Bladder microvascular endothelial cell (primary cell): ENCODE measurements at places on chromosomes 4 and X. TPM values are rescaled to one million over a fixed set of nuclear protein-coding genes. Genes with fewer than 3 reads are reported as not detected.

The CT45A1 gene
- not detected in 2 replicates for total RNA-seq

The ETDB gene
- not detected in 2 replicates for total RNA-seq

The WWC2 gene
- total RNA-seq = 15.9 and 64.8 TPM in 2 replicates

The DACH2 gene
- total RNA-seq = not detected in 2 replicates

The NFXL1 gene
- 4.5 and 11.3 TPM in 2 replicates for total RNA-seq

The F8 gene
- 2.4 and 3.1 TPM in 2 replicates for total RNA-seq

The TREX2 gene
- 2.1 and 7.3 TPM in 2 replicates for total RNA-seq

The MAGEE1 gene
- 0.65 and 1.2 TPM in 2 replicates for total RNA-seq

The FOXP3 gene
- not detected in 2 replicates for total RNA-seq

The SH3RF1 gene
- total RNA-seq = 7.0 and 11.1 TPM in 2 replicates

The SPANXC gene
- total RNA-seq = not detected in 2 replicates

The CSN1S1 gene
- not detected in 2 replicates for total RNA-seq

The CCDC160 gene
- total RNA-seq = not detected in 2 replicates

The SRPX gene
- 64.1 and 74.6 TPM in 2 replicates for total RNA-seq
